CD4-positive, alpha-beta T cell treated with Interleukin-21 for 1 hour (primary cell): ENCODE measurements at places on chromosomes 7 and 10.

GRCh38 chr7:99949645-99950228 lies 20.3 kb upstream of the GJC3 start:
- peak; percentile 26 for DNase-seq

DNA sequence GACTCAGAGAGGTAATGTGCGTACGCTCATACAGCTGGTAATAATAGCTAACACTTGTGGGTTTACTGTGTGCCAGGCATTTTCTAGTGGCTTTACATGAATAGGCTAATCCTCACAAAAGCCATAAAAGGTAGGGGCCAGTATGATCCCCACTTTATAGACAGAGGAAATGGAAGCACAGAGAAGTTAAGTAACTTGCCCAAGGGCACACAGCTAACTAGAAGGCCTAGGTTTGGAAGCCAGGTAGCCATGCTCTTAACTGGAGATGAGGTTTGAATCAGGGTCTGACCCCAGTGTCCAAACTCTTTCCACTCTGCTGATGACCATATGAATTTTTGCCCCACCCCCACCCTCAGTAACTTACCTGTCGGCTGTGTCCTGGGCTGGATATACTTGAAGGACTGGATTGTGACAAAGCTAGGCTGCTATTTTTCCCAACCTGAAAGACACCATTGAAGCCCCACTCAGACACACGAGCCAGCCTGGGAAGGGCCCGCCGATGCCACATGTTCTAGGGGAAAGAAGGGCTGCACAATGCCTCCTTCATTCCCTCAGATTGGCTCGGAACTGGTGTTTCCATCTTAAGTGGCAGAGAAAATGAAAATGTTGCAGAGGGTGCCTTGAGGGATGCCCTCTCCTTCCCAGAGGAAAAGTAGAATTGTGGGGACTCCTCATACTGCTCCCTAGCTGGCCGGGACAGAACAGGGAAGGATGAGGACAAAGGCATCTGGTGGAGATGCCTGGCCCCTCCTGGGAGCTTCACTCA lies 29.1 kb upstream of the EFCAB10 start:
- DNase-seq = no peak

DNA sequence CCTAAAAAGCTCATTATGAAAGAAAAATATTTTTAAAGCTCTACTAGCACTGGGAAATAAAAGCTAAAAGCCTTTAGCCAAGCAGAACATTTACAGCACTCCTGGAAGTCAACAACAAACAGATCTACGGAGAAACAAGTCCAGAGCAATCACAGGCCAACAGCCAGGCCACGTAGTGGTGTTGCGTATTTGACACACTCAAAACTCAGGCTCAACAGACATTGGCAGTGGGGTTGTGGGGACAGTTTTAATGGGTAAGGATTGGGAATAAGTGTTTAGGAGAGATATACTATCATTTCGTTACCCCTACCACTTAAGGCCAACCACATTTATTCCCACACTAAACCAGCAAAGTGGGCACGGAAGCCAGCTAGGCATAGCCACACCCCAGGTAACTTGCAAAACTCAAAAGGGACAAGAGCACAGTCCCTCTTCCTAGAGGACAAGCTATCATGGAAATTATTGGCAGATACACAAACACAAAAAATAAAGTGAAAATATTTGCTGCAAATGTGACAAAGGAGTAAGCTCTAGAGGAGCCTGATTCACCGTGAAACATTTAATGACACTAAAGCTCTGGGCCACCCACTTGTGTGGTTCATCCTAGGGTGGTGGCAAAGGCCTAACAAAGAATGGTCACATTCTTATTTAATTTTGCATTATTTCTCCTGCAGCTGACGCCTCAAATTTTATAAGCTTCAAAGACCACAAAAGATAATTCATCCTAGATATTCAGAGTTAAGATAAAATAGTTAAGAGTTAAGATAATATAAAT lies 498.2 kb downstream of the TNS3 start:
- DNase-seq = no peak

- no peak for DNase-seq
Measured at GRCh38 chr10:113239566-113240350, 289.7 kb downstream of the TCF7L2 start.

DNA sequence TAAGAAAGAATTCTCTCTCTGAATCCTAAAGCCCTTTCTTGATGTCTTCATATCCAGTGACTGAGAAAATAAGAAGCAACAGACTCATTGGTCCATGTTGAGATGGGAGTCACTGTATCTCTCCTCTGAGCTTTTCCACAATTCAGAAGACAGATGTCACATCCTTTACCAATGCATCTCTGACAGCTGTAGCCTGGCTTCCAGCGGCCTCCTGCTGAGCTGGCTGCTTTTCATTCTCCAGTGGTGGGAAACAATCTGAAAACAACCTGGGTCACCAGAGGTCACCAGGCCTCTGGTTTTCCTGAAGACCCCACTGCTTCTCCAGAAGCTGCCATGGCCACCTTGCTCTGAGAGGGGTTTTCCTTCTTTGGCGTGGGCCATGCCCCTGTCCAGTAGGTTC lies 18.3 kb upstream of the RPA3 start:
- DNase-seq = no peak

- no peak for DNase-seq
Measured at GRCh38 chr7:130410868-130411541, 29.8 kb downstream of the CEP41 start.

DNA sequence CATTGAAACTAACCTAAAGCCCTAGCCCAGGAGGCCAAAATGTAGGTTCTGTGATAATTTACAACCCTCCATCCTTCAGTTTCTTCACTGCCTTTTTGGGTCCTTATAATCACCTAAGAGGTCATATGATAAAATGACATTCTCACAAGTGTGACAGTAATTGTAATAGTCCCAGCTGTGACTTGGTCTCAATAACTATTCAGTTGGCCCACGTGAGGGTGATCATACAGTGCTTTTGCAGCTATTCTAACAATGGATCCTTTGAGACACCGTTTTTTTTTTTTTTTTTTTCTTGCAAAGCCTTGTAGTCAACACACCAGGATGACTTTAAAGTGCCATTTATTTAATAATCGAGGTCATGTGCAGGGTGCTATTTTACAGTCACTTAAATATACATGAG lies 760.0 kb downstream of the PHTF2 start:
- DNase-seq = no peak

GRCh38 chr10:91341686-91342085 lies 68.5 kb upstream of the HECTD2 start:
- no peak for DNase-seq

DNA sequence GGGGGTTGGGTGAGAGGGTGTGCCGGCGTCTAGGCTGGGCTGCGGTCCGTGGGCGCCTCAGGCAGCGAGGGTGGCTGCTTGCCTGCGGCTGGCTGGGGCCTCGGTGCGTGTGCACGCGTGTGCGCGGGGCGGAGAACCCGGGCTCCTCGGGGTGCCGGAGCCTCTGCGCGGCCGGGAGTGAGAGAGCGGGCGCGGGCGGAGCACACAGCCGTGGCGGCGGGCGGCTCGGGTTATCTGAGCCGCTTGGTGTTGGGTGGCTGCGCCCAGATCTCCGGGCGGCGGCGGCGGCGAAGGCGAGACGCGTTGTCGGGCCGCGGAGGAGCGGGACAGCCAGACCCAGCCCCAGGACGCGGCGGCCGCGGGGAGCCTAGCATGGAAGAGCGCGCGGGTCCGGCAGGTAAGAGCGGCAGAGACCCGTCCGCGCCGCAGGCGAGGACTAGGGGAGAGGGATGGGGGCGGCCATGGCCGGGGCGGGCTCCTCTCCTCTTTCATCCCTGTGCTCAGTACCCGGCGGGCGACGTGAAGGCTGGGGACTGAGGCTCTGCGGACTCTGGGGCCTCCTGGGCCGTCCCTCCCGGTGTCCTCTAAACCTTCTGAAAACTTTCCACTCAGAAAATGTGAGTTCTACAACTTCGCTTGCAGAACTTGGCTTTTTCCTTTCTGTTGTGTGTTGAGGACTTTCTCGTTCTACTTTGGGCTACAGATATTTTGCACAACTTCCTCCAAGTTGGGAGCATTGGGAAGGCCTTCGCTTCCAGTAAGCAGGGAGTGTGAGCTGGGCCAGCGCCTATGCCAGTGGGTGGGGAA lies 9.8 kb upstream of the PAX2 start:
- no peak for DNase-seq

DNA sequence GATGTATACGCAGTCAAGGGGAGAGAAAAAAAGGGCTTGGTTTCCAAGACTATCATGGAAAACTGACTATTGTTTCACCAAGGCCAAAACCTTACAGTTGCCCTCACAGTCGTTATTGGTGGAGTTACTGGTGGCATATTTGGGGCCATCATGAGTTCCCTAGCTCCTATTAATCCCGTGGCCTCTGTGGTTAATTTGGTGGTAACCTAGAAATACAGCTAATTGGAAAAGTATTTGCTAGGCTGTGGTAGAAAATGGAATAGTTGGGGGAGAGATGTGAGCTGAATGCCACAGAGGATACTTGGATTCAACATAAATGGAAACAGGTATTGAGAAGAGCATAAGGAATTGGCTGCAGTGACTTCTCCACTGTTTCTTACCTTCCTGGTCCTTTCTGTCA lies 450.7 kb downstream of the KCNMA1 start:
- DNase-seq = no peak

- DNase-seq = no peak
Measured at GRCh38 chr7:45394117-45394708, 180.0 kb upstream of the ADCY1 start.

- DNase-seq = no peak
Measured at GRCh38 chr10:69655868-69656555, 26.0 kb downstream of the FAM241B start.

GRCh38 chr10:405648-406047 lies 270.4 kb downstream of the ZMYND11 start:
- no peak for DNase-seq

DNA sequence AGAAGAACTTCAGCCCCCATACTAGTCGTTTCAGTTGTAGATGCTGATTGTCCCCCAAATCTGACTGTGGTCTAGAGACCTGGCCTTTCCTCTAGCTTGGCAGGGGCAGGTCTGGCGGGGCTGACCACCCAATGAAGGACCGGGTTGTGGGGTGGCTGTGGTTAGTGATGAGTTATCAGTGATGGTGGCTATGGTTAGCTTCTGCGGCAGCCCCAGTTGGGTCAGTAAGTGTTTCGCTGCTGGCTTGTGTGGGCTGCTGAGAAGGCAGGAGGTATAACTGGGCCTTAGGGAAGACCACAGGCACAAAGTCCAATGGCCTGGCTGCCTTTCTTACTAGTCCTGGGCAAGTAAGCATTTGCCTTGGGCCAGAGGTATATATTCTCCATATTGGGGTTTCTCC lies 21.3 kb downstream of the VWA2 start:
- DNase-seq = no peak

- DNase-seq = no peak
Measured at GRCh38 chr10:108049668-108050067, 885.2 kb upstream of the SORCS1 start.

DNA sequence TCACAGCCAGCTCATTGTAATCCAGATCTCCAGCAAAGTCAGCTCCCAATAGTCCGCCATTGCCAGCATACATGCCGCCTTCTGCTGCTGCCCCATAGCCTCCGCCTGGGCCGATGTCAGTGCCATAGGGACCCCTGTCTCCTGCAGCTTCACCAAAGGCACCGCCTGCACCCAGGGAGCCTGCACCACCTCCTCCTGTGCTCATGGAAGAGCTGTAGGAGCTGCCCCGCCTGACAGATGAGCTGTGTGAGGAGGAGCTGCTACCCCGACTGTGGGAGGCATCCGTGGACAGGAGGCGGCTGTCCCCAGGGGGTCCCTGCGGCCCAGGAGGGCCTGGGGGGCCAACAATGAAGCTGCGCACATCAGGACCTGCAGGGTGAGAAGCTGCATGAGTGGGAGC lies 51.7 kb downstream of the COL17A1 start:
- DNase-seq = no peak

GRCh38 chr7:130384841-130385599 lies 4.7 kb downstream of the CPA1 start:
- no peak for DNase-seq
